ENCODE measurements at places on chromosomes 7 and 10.
A peak's percentile ranks its signal among the peaks of the same experiment; 100 is the strongest.

GRCh38 chr10:112447620-112447928 lies 559 bp downstream of the VTI1A start:
- DNase-seq, result no peak

- DNase-seq, result no peak
These were observed 135.8 kb downstream of the DGKB start for GRCh38 chr7:14766747-14767146.

DNA sequence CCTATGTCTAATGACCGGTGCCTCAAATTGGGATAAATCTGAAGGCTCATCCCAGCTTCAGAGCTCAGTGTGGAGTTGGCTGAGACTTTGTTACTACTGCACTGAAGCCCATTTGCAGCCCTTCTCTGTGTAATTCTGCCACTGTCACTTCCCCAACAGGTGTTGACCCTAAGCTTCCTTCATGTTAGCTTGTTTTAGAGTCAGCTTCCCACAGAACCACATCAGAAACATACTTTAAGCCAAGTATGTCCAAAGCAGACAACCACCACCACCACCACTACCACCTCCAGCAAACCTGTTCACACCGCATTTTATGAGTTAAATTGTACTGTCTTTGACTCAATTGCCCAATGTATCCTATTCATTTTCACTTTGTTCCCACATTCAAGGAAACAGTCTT lies 25.2 kb upstream of the GNAT3 start:
- DNase-seq, result no peak

DNA sequence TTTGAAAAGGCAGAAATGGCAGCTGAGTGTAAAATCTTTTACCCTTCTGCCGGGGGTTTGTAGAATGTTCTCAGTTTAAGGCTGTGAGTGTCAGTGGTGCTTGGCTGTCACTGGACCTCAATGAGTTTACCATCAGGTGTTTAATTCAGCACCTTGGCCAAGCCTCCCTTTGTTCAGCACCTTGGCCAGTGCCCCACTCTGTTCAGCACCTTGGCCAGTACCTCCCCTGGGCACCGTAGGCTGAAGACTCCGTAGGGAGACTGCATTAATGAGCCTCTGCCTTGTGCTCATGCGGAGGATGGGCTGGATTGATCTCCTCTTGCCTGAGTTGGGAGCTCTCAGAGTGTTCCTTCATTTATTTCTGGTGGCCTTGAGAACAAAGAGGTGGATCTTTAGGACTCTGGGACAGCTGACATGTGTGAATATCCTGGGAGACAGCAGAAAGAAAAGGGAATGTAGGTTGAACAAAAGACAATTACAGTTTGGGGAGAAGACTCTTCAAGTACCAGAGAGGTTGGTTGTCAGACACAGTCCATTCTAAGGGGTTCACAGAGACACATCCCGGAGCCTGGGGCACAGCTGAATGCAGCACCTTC lies 1.6 kb downstream of the FAM24A start:
- DNase-seq, result no peak

- DNase-seq, result no peak
These were observed 1.8 kb downstream of the SEPTIN7 start for GRCh38 chr7:35802649-35803048.

DNA sequence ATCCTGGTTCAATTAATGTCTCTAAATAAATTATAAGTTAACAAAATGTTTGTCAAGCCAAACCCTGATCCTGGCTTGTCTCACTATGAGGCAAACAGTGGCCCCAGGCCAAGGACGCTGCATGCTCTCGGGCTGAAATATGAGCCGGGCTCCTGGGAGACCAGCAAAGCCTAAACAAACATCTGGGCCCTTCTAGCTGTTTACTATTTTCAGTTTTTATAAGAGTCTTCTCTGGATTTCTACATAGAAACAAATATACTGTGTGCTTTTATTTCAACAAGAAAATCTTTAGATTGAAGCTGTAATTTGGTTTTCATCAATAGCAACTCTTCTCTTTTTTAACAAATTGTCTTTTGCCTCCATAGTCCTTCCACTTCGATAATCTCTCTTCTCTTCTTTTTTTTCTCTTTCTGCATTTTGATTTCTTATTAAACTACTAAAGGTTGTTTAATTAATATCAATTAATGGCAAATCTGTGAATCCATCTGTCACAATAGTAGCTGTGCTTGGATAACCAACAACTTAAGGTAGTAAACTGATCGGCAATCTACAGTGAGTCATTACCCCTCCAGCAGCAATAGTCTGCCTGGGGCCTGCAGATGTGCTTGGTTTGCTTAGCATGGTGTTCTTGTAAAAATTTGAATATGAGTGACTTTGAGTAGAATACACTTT lies 83.3 kb upstream of the DNAJC1 start:
- DNase-seq, result peak; percentile 44

- no peak for DNase-seq
These were observed 126.1 kb upstream of the AGR3 start for GRCh38 chr7:17007841-17008240.

- DNase-seq, result no peak
These were observed 157.6 kb downstream of the CUX1 start for GRCh38 chr7:101975046-101975445.

DNA sequence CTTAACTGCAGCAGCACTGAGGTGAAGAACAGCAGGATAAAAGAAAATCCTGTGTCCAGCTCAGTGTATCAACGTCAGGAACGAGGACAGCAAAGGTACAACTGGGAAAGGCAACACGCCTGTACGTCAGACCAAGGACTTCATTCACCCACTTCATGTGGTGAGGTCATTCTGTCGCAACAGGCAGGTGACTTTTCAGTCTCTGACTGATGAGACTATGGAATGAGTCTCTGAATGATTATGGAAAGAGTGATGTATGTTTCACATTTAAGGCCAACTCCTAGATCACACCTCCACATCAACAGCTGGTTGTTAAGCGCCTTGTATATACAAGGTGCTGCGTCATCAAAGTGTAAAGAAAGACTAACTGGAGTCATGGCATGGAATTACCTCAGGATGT lies 297.6 kb upstream of the SP8 start:
- no peak for DNase-seq

- no peak for DNase-seq
These were observed 7.6 kb upstream of the SUN1 start for GRCh38 chr7:824664-825063.

DNA sequence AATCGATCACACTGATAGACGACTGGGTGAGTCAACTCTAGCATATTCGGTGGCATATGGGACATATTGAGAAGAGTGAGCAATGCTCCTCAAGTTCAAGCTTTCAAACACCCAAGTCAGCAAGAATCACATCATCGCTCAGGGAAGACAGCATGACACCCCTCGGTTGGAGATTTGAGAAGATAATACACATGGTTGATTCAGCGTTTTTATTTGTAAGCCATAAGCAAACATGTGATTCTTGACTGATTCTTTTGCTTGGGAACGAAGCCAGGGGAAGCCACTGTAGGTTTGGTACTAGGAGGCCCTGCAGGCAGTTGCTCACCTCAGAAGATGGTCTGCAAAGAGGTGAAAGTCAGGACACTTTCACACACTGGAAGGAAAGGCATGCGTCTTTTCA lies 12.6 kb downstream of the UCMA start:
- no peak for DNase-seq

DNA sequence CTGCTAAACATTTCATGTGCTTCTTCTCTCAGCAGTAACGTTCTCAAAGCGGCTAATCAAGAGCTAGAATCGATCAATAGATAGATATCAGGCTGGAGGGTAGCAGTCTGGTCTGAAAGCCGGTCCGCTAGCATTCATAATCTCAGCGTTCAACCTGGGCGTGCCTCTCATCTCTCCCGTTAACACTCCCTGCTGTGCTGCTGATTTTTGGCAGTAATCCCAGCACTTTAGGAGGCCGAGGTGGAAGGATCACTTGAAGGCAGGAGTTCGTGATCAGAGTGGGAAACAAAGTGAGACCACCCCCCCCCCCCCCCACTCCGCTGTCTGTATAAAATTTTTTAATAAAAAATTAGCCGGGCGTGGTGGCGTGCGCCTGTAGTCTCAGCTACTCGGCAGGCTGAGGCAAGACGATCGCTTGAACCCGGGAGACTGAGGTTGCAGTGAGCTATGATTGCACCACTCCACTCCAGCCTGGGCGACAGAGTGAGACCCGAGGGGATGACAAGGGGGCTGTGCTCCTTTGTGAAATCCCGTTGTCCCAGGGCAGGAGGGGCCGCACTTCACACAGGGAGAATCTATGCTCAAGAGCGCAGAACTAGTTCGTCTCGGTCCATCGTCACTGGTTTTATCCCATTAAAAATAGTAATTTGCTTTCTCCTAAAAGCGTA lies 624 bp upstream of the CEP55 start:
- DNase-seq, result peak; percentile 34

GRCh38 chr10:49593564-49593875 lies 16.6 kb upstream of the SLC18A3 start:
- DNase-seq, result no peak

- no peak for DNase-seq
These were observed 39.4 kb downstream of the CTBP2 start for GRCh38 chr10:125121003-125121402.

GRCh38 chr7:30633223-30633622 lies 38.5 kb downstream of the GARS1 start:
- no peak for DNase-seq

GRCh38 chr10:34766811-34767494 lies 48.1 kb downstream of the PARD3 start:
- DNase-seq, result no peak

- peak; percentile 34 for DNase-seq
These were observed 923 bp downstream of the TRIL start for GRCh38 chr7:28957064-28957750.

DNA sequence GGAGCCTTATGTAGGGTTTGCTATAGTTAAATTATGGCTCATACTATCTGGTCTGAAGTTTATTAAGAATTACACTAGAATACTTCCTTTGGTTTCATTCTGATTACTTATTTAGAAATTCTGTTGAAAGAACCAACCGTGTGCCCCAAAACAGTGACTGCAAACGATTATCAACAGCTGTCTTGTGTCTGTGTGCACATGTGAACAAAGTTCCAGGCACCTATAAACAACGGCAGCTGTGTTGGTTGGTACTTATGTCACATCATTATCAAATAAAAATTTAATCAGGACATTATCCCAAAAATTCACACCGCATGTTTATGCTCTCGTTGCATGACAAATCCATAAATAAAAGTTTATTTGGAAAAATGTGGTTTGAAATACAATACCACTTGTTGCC lies 80.6 kb downstream of the USP6NL start:
- no peak for DNase-seq

DNA sequence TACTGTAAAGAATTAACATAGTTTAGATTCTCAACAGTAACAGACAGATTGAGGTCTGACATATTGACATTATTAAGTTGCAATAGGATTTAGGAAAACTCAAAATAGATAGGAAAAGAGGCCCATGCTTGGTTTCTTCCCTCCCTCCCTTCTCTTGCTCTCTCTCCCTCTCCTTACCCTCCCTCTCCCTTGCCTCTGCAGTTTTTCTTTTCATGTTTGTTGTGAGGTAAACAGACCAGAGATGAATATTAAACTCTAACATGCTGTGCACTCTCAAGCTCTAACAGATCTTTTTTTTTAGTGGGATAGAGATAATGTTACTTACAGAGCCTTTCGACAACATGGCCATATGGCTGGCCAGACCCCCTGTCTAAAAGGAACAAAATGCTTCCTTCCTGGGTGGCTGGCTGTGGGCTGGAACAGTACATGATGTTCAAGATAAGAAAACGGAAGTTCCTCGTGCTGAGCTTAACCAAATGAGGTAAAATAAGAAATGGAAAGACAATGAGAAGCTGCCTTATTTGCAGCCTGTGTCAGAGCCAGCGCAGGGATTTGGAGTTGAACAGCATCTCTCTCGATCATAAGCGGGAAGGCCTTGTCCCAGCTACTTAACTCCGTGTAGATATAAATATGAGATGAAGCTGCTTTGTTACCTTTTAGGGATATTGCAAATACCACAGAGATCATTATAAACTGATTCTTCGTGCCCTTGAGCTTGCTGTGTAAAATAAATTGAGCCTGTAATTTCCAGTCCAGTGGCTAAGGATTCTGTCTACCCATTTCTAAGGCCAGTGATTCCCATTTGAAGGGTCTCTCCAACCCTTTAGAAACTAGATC lies 391.9 kb upstream of the NPVF start:
- DNase-seq, result no peak

- no peak for DNase-seq
These were observed 196.0 kb downstream of the RNLS start for GRCh38 chr10:88386821-88387773.

- DNase-seq, result no peak
These were observed 266.3 kb downstream of the RPS24 start for GRCh38 chr10:78299851-78300468.

- DNase-seq, result no peak
These were observed 868.4 kb downstream of the KCNMA1 start for GRCh38 chr10:76769161-76769560.

DNA sequence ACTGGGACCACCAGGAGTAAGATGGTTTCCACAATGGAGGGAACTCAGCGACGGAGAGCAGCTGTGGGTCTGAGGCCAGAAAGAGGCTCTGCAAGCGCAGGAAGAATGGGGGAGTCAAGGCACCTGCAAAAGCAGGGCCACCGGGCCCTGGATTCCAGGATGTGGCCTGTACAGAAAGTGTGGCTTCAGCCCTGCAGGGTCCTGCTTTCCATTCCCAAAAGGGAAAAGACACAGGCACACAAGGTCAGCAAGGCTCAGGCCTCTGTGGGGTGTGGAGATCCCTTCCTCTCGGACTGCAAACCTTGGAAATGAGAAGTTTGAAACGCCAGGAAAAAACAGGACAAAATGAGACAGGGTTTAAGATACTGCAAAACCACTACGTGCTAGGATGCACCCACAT lies 232.5 kb downstream of the TNS3 start:
- DNase-seq, result no peak

GRCh38 chr10:3429676-3430075 lies 257.1 kb upstream of the PITRM1 start:
- no peak for DNase-seq

DNA sequence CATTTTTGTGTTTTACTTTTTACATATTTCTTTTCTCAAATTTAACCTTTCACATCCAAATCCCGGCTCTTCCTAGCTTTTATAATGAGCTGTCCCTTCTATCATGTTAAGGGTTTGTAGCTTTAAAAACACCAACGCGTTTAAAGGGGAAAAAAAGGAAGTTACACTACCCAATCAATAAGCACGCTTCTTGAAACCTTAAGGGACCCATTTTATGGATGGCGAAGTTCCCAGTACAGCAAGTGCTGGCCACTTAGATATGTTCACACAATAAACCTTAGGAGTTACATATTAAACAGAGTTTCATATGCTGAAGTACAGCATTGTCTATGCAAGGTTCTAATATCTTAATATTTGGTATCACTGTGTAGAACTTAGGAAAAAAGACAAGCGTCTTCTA lies 1.8 kb downstream of the GNG11 start:
- DNase-seq, result no peak

GRCh38 chr7:24659505-24659904 lies 86.3 kb downstream of the PALS2 start:
- no peak for DNase-seq

All from NCI-H1436 (cell line).